ENCODE measurements at places on chromosomes 2 and 18.

- DNase-seq, result no peak
Measured at GRCh38 chr2:212489719-212490346, 48.8 kb downstream of the ERBB4 start.

DNA sequence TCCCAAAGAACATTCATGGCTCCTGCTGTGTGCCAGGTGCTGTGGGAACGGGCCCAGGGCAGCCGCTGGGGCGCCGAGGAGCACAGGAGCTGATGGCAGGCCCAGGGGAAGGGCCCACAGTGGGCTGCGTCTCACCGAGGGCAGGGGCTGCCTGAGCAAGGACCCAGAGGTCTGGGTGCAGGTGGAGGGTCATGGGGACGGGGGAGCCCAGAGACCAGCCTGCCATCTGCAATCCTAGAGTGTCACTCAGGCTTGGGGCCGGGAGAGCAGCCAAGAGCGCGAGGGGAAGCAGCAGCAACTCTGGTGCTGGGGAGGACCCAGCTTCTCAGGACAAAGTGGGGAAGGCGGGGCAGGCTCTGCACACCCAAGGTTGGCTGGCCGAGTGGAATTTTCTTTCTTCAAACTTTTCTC is 207.4 kb downstream of the HDAC4 start:
- no peak for DNase-seq

DNA sequence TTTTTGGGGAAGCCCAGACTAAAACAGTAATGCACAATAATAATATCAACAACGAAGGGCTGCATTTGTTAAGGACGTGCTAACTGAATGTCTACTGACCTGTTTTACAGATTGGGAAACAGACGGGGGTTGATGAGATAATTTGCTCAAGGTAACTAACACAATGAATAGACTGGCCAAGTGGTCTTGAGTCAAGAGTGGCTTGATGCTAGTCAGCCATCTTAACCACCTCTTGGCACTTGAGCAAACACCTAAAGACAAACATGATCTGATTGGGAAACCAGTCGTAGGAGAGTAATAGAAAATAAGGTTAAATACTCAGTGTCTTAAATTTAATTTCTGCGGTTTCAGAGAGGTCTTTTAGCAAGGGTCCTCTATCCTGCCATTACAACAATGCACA is 14.2 kb downstream of the RHBDD1 start:
- DNase-seq, result no peak

- no peak for DNase-seq
Measured at GRCh38 chr2:157857881-157858280, 18.2 kb downstream of the ACVR1 start.

DNA sequence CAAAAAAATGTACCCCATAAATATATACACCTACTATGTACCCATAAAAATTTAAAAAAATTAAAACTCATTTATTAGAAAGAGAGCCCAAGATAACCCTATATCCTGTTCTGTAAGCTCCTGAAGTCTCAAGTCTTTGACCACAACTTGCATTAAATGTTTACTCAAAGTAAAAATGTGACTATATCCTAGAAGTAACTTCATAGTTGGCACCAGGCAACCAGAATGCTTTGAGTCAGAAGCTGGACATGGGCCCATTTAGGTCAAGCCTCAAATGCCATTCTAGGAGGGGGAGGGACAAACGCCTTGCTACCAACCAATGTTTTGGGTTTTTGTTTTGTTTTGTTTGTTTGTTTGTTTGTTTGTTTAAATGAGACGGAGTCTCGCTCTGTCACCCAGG is 9.3 kb upstream of the TBC1D8 start:
- no peak for DNase-seq

GRCh38 chr2:174012347-174013314 is 47.5 kb upstream of the SP3 start:
- DNase-seq, result no peak

DNA sequence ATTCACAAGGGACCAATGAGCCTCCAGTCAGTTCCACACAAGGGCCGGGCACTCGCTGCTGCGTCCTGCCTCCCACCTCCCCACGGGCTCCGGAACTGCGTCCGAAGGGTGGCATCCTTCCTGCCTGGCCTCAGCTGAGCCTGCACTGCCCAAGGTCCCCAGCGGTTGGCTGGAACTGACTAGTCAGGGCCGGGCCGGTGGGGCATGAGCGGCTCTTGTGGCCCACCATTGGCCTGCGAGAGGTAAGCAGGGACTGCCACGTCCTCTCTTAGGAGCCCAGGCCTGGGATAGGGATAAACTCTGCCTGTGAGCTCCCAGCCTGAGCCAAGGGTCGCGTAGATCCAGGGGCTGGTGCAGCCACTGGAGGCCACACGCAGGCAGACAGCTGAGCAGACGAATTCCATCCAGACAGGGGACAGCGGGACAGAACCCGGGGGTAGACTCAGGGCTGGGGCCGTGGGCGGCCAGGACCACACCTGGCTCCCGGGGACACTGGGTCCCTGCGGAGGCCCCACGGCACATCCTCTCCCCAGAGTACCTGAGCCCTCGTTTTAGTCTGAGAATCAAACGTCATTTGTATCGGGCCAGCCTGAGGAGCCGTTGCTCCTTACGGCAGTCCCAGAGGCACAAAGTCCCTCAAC is 148.4 kb downstream of the ZNF516 start:
- DNase-seq, result no peak

DNA sequence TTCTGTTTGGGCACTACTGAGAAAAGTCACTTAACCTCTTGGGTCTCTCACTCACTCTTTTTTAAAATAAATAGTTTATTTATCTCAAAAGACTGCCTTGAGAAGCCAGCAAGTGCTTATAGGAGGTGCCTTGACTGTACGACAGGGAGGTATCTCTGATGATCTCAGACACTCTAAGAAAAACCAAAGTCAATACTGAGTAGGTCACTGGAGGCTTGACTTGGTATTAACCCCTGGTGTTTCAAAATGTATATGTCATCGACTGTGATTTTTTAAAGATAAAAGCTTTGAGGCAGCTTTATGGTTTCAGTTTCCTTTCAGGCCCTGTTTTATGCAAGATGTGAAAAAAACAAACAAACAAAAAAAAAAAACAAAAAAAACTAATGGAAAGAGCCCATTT is 33.7 kb downstream of the MREG start:
- DNase-seq, result no peak

DNA sequence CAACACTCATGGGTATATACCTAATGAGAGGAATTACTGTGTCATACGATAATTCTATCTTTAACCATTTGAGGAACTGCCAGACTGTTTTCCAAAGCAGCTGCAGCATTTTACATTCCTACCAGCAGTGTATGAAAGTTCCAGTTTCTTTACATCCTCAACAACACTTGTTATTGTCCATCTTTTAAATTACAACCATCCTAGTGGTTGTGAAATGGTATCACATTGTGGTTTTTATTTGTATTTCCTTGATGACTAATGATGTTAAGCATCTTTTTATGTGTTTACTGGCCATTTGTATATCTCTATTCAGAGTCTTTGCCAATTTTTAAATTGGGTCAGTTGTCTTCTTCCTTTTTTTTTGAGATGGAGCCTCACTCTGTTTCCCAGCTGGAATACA is 4.0 kb upstream of the CKAP2L start:
- DNase-seq, result no peak

DNA sequence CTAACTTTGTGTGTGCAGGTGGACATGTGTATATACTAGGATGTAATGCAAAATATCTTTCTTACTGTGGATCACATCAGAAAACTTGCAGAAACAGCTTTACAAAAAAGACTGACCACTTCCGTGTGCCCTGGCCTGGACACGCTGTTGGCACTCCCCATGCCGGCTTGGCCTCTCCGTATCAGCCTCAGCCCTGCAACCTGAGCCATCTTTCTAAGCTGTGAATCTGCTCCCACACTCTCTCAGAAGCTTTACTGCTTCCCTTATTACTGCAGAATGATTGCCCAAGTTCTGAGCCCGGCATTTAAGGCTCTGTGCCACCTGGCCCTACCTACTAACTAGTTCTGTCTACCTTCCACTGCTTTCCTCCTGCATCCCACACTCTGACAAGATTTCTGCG is 37.8 kb downstream of the MYO7B start:
- no peak for DNase-seq

DNA sequence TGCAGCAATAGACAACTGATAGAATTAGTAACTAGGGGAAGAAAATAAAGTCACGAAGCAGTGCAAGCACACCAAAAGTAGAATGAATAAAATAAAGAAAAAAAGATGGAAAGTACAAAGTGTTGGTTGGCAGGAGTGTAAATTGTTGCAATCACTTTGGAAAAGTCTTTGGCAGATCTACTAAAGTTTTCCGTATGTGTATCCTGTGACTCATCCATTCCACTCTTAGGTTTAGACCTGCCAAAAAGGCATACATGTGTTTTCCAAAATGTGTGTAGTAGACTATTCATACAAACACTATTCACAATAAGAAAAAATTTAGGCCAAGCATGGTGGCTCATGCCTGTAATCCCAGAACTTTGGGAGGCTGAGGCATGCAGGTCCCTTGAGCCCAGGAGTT is 282.1 kb upstream of the FSIP2 start:
- no peak for DNase-seq

DNA sequence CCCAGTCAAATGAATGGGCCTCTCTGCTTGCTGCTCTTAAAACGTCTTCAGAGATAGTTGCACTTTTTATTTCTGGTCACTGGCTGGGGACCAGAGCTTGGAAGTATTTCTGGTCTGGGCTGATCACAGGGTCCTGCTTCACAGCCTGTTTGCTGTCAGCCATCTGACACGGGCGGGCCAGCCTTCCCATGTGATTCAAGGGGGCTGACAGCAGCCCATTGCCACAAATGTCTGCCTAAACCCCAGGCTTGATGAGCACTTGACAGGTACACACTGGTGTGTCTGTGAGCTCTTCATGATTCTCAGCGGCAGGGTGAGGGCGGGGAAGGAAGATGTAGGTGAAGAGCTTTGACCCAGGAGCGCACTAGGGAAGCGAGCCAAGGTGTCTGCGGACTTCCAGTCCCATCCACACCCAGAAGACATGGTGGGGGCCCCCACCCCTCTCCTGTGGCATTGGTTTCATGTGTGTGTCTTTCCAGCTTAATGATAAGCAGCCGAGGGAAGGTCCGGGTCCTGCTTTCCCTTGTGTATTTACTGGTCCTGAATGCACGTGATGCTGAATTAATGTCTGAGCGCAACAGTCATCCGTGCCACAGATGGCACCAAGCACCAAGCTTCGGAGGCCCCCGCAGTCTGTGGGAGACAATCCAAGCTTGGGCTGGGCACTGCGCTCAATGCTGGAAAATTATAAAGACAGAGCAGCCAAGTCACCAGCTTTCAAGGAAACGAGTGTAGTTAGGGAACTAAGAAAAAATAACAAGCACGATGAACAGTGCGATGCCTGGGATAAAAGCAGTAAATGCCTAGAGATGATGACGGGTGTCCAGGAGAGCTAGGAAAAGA is 73.3 kb downstream of the SH3BP4 start:
- DNase-seq, result no peak

DNA sequence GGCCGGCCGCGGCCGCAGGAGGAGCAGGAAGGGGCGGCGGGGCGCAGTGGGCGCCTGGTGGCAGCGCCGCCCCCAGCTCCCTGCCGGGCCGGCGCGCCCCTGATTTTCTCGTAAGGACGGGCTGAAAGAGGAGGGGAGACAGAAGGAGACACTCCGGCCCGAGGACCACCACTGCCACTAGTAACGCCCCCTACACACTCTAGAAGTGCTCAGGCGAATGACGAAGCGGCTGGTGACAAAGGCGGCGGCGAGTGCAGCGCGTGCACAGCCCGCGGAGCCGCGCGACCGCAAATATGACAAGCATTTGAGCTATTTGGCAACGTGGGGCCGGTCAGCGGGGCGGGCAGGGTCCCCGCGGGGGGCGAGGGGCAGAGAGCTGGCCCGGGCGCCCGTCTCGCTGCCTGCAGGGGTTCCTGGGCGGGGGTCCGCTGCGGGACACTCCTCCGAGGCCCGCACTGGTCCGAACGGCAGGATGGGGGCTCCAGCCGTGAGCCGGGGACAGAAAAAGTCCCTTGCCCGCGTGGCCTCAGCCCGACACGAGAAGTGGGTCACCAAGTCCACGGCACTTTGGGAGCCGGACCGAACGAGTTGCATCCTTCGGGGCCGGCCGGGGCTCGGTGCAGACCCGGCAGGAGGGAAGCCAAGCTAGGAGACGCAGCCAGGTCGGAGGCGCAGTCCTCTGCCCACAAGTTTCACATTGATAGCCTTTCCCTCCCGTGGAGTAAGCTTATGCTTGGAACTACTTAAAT is 524 bp upstream of the SERTAD2 start:
- no peak for DNase-seq

DNA sequence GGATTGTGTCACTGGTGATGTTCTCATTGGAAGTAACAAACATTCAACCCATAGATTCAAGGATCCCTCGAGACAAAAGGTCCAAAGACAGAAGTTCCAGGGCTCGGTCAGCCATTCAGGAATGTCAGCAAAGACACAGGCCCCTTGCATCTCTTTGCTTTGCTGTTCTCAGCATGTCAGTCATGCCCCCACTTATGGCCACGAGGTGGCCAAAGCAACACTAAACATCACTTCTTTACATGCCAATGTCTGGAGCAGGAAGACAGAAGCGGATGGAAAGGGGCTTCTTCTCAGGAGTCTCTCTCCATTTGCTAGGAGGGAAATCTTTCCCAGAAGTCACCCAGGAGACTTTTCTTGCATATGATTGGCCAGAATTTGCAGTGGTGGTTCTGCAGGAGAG is 191.6 kb upstream of the SP5 start:
- no peak for DNase-seq

Data from cortex of kidney (tissue), 1 donor.